ENCODE measurements at places on chromosomes 5 and 9. TPM values are rescaled to one million over a fixed set of nuclear protein-coding genes. Genes with fewer than 3 reads are reported as not detected.

GRCh38 chr5:168339109-168339771, 47.8 kb downstream of the WWC1 start:
- H3K27me3 ChIP-seq, result no peaks in the 10 kb centered on the region
- H3K4me3 ChIP-seq, result no peak overlapping the region
- DNase-seq, result peak; percentile 25
- H3K27ac ChIP-seq, result no peak overlapping the region
- peaks cover 29% of the 10 kb centered on the region for H3K4me1 ChIP-seq
- peaks cover 5% of the 10 kb centered on the region for H3K36me3 ChIP-seq

The FUT7 gene
- not detected for total RNA-seq

DNA sequence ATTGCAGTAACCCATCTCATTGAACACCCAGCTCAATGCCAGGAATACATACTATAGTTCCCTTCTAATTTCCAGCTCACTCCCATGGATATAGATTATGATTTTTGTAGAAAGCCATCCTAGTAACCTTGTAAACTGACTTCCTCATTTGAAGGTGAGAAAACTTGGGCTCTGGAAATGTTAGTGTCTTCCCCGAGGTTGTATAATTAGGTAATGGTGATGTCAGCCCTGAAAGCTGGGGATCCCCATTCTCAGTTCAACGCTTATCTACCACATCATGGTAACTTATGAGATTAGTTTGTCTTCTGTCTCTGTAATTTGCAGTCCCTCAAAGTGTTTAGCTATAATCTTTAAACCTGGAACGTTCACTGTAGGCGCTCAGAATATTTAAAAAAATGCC, 34.6 kb upstream of the PTCH1 start:
- DNase-seq, result no peak
- no peak overlapping the region for H3K27ac ChIP-seq
- H3K27me3 ChIP-seq, result peaks cover 9% of the 10 kb centered on the region
- H3K36me3 ChIP-seq, result no peaks in the 10 kb centered on the region
- H3K4me1 ChIP-seq, result no peaks in the 10 kb centered on the region
- H3K4me3 ChIP-seq, result no peak overlapping the region

- H3K36me3 ChIP-seq, result no peaks in the 10 kb centered on the region
- no peak overlapping the region for H3K4me3 ChIP-seq
- DNase-seq, result no peak
- H3K4me1 ChIP-seq, result no peaks in the 10 kb centered on the region
- no peaks in the 10 kb centered on the region for H3K27me3 ChIP-seq
Observed at GRCh38 chr9:18759827-18760226, 273.2 kb downstream of the SAXO1 start.

DNA sequence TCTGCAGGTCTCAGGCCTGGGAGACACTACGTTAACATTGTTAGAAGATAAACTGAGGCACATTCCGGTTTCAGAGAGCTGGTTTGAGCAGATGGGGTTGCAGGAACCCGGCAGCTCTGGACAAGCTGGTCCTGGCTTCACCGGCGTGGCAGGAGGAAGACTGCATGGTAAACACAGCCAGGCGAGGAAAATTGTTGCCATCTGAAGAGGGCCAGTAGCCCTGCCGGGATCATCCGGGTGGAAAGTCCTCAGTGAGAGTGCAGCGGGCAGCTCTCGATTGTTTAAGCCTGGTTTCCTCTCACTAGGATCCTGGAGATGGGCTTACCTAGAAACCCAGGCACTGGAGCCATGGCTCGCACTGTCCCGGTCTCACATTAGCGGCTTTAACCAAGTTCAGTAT, 226.9 kb downstream of the IRX2 start:
- peaks cover 23% of the 10 kb centered on the region for H3K27me3 ChIP-seq
- DNase-seq, result no peak
- H3K27ac ChIP-seq, result no peak overlapping the region
- no peak overlapping the region for H3K4me3 ChIP-seq
- no peaks in the 10 kb centered on the region for H3K4me1 ChIP-seq

The LRRC70 gene
- 1.5 TPM for total RNA-seq

DNA sequence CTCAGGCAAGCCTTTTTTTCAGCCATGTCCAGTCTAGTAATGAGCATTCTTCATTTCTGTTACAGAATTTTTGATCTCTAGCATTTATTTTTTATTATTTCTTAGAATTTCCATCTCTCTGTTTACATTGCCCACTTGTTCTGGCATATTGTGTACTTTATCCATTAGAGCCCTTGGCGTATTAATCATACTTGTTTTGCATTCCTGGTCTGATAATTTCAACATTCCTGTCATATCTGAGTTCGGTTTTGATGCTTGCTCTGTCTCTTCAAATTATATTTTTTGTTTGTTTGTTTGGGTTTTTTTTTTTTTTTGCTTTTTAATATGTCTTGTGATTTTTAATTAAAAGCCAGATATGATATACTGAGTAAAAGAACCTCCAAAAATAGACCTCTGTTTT, 23.0 kb upstream of the JAK2 start:
- no peaks in the 10 kb centered on the region for H3K36me3 ChIP-seq
- no peak for DNase-seq
- H3K27ac ChIP-seq, result no peak overlapping the region
- no peak overlapping the region for H3K4me3 ChIP-seq
- no peaks in the 10 kb centered on the region for H3K4me1 ChIP-seq

- DNase-seq, result no peak
- peak overlapping the region; percentile 83 for H3K4me3 ChIP-seq
- H3K4me1 ChIP-seq, result peaks cover 38% of the 10 kb centered on the region
- peak overlapping the region; percentile 25 for H3K27ac ChIP-seq
- no peaks in the 10 kb centered on the region for H3K36me3 ChIP-seq
- no peaks in the 10 kb centered on the region for H3K27me3 ChIP-seq
Observed at GRCh38 chr9:137201205-137201868, 796 bp upstream of the TPRN start.

The IL13 gene
- total RNA-seq, result not detected

- no peaks in the 10 kb centered on the region for H3K36me3 ChIP-seq
- H3K4me3 ChIP-seq, result no peak overlapping the region
- H3K4me1 ChIP-seq, result no peaks in the 10 kb centered on the region
- peaks cover 3% of the 10 kb centered on the region for H3K27me3 ChIP-seq
- H3K27ac ChIP-seq, result no peak overlapping the region
- no peak for DNase-seq
Observed at GRCh38 chr9:26687421-26687820, 205.2 kb downstream of the CAAP1 start.

GRCh38 chr9:92650839-92651621, 18.9 kb downstream of the IPPK start:
- no peak overlapping the region for H3K27ac ChIP-seq
- no peak overlapping the region for H3K4me3 ChIP-seq
- peaks cover 11% of the 10 kb centered on the region for H3K4me1 ChIP-seq
- DNase-seq, result no peak
- peaks cover 7% of the 10 kb centered on the region for H3K36me3 ChIP-seq

The NRARP gene
- total RNA-seq, result 35.5 TPM

DNA sequence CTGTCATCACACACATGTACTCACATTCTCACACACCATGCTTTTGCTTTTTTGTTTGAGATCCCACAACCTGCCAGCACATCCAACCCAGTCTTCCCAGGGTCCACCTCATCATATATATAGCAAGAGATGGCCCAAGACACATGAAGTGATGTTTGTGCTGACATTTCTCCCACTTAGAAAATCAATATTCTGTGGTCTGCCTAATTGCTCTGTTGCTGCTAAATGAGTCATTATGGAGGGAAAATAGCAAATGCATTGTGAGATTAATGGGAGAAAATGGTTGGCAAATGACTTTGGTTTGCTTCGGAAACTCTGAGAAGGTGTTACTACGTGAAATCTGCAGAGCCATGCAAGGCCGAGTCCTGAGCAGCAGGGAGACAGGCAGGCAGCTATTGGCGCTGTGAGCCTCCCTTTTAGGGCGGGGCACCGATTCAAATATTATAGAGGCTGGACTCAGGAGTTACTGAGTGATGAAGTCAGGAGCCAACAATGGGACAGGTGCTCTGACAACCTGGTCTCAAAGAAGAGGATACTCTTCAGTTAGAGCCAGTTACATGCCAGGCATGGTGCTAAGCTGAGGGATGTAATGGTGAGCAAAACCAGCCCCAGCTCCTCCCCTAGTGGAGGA, 62.8 kb downstream of the DAB2IP start:
- no peaks in the 10 kb centered on the region for H3K4me1 ChIP-seq
- no peak overlapping the region for H3K4me3 ChIP-seq
- H3K27ac ChIP-seq, result no peak overlapping the region

GRCh38 chr9:36963346-36963745, 70.7 kb downstream of the PAX5 start:
- no peak for DNase-seq
- no peak overlapping the region for H3K4me3 ChIP-seq
- no peaks in the 10 kb centered on the region for H3K27me3 ChIP-seq
- H3K27ac ChIP-seq, result no peak overlapping the region

DNA sequence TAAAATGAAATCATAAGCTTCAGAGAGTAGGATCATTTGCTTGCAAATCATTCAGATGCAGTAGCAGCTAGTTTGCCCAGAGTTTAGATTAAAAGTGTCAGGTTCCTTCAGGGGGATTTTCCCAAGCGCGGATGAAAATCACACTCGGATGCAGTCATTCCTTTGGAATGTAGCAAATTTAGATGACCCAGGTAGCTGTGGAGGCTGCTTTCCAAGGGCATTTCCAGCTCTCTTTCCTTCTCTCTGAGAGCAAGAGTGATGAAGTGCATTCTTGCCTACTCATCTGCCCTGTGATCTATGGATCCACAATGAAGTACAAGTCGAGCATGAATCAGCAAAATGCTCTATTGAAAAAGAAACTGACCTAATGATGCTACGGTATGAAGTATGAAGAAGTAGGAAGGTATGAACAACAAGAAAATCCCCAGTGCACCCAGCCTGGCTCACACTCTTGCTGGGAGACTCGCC, 200.2 kb downstream of the PLK2 start:
- H3K27me3 ChIP-seq, result no peaks in the 10 kb centered on the region
- peak; percentile 86 for DNase-seq
- peak overlapping the region; percentile 44 for H3K4me3 ChIP-seq
- peaks cover 30% of the 10 kb centered on the region for H3K4me1 ChIP-seq

DNA sequence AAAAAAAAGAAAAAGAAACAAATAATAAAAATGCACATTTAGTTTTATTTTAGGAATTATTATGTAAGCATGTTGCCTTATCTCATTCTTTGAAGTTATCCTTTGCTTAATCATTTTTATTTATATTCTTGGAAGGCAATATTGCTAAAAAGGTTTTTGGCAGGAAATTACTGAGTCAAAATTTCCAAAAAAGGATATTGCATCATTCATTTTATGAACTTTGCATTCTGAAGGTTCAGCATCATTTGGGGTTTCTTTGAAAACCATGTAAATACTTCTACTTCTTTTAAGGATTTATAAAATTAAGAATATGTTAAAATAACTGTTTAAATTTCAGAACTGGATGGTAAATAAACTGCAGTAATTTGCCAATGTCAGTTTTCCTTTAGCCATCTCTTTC, 94.2 kb upstream of the CTNND2 start:
- H3K4me3 ChIP-seq, result no peak overlapping the region
- H3K27ac ChIP-seq, result no peak overlapping the region
- no peaks in the 10 kb centered on the region for H3K27me3 ChIP-seq
- no peaks in the 10 kb centered on the region for H3K36me3 ChIP-seq

DNA sequence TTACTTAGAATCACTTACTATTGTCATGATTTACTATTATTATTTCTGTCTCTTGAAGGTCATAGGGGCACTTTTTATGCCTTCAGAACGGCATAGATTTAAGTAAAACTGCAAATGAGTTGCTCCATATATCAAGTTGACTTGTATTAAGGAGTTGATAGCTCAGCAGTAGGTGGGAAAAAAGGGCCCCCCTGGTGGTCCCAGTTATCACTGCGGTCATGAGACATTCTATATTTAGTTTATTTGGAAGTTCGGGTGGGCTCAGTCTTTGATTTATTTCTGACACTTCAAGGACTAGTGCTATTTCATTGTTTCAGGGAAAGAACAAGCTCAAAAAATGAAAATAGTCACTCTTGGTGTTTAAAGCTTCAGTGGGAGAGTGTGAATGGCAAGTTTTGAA, 159.3 kb downstream of the SLC24A2 start:
- no peak overlapping the region for H3K27ac ChIP-seq
- DNase-seq, result no peak
- no peak overlapping the region for H3K4me3 ChIP-seq
- no peaks in the 10 kb centered on the region for H3K4me1 ChIP-seq
- H3K27me3 ChIP-seq, result no peaks in the 10 kb centered on the region

GRCh38 chr5:13553896-13554295, 390.6 kb downstream of the DNAH5 start:
- H3K27ac ChIP-seq, result no peak overlapping the region
- H3K36me3 ChIP-seq, result no peaks in the 10 kb centered on the region
- H3K4me1 ChIP-seq, result no peaks in the 10 kb centered on the region

DNA sequence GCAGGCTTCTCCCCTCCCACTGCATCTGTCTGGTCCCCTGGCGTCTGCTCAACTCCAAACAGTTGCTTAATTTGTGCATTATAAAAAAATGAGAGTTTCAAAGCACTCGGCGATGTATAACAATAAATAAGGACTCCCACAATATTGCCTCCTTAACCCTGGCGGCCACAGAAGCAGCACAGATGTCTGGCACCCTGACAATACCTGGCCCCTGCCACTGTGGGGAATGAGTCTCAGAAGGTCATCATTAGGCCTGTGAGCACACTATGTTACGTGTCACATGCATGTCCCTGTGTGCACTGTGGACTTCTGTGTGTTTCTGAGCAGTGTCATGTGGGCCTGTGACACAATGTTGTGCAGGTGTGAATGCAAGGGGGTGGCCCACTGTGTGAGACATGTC, 236.5 kb downstream of the PBX3 start:
- no peaks in the 10 kb centered on the region for H3K27me3 ChIP-seq
- no peaks in the 10 kb centered on the region for H3K4me1 ChIP-seq
- DNase-seq, result no peak
- H3K27ac ChIP-seq, result no peak overlapping the region
- no peaks in the 10 kb centered on the region for H3K36me3 ChIP-seq

- no peaks in the 10 kb centered on the region for H3K27me3 ChIP-seq
- H3K36me3 ChIP-seq, result peaks cover 79% of the 10 kb centered on the region
- DNase-seq, result no peak
- H3K4me1 ChIP-seq, result no peaks in the 10 kb centered on the region
Observed at GRCh38 chr5:53083927-53084326, 25.6 kb downstream of the MOCS2 start.

- no peak for DNase-seq
- no peaks in the 10 kb centered on the region for H3K36me3 ChIP-seq
- H3K27me3 ChIP-seq, result no peaks in the 10 kb centered on the region
Observed at GRCh38 chr5:151205411-151205810, 18.5 kb downstream of the CCDC69 start.

GRCh38 chr5:108801776-108802175, 54.1 kb downstream of the FER start:
- H3K4me3 ChIP-seq, result peak overlapping the region; percentile 29
- H3K36me3 ChIP-seq, result peaks cover 16% of the 10 kb centered on the region
- H3K4me1 ChIP-seq, result peaks cover 43% of the 10 kb centered on the region
- H3K27me3 ChIP-seq, result no peaks in the 10 kb centered on the region
- peak; percentile 92 for DNase-seq

All from PC-3 (cell line).